ENCODE measurements at places on chromosomes 2 and 18.

DNA sequence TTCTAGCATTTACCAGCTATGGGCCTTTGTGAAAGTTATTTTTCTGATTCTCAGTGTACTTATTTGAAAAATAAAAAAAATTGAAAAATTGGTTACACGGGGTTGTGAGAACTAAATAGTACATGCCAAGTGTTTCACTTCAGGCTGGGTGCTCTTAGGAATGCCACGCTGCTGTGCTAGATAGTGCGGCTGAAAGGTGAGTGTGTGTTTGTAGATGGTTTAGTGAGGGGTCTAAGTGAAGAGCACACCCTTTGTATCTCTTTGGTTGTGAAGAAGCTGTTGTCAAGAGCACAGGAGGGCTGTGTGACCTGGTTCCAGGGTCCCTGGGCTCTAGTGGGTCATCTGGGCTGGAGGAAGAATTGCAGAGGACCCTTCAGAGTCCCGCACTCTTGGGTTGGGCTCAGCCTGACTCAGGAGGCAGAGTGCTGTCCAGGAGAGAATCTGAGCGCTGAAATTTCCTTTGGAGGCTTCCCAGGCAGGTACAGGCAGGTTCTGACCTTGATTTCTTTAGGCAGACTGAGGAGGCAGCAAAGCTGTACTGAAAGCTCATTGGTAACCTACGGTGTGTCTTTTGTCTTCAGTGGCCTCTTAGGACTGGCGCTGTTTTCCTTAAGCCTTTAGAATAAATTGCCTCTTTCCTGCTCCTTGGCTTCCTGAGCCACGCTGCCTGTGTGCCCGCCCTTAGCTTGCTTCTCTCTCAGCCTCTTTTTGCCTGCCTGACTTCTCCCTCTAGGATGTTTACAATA lies 44.4 kb downstream of the MAP4K4 start:
- DNase-seq: no peak

DNA sequence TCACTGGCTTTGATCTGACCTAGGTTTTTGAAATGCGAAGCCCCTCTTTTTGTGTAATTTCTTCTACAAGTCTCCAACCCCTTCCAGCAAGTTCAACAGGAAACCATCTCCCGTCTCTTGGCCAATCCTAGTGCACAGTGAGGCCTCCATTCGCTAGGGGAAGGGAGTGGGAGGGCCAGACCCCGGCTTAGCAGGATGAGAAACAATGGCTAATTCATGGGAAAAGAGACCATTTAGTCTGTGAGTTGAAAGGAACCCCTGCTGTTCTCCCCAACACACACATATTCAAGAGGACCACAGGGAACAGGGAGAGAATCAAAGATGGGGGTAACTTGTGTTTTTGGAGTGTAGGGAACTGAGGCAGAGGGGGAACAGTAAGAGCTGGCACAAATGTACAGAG lies 83.0 kb downstream of the RTN4 start:
- DNase-seq: no peak

- no peak for DNase-seq
Observed at GRCh38 chr2:169049142-169049541, 18.0 kb upstream of the ABCB11 start.

DNA sequence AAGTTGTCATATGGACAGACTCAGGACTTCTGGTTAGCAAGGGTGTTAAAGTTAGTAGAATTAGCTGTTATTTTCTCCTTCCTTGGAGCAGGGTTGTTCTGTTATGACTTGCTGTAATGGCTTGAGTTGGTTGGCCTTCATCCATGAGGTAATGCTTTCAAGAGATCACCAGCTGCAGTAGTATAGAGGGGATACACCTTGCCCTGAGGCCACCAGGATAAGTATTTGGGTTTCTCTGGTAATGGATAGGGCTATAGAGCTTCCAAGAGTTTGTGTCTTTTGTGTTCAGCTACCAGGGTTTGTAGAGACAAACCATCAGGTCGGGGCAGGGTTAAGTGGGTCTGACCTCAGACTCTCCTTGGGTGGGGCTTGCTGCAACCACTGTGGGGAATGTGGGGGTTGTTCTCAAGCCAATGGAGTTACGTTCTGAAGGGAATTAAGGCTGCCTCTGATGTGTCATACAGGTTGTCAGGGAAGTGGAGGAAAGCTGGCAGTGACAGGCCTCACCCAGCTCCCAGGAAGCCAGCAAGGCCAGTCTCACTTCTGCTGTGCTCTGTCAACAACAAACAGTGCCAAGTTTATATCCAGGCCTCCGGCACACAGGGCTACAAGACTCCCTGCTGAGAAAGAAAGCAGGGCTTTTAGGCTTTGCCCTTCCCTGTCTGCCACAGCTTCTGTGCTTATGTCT lies 356.6 kb downstream of the SPAG16 start:
- DNase-seq: no peak

DNA sequence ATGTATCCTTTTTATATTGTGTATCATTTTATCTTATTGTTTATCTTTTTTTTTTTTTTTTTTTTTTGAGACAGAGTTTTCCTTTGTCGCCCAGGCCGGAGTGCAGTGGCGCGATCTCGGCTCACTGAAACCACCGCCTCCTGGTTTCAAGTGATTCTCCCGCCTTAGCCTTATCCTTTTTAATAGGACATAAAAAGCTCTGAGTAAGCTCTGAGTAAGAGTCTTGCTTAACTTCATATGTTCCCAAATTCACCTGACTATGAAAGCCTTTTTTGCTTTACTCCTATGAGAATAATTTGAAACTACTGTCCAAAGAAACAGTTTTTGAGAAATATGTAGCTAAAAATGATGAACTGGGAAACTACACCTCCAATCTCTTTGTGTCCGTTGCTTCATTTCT lies 525.5 kb downstream of the IRS1 start:
- DNase-seq: no peak

DNA sequence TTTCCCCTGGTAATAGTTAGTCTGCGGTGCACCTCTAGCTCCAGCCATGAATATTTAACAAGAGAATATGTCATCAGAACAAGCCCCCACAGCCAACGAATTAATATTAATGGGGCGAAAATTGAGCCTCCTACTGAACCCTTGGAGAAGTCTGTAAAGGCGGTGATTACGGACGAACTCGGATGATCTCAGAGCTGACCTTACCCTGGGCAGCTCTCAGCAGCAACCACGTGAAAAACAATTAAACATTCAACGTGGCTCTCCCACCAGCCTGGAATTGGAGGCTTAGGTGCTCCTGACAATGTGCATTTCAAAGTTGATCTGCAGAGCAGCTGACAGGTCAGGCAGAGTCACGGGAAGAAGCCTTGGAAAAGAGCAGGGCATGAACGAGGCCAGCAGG lies 407.6 kb upstream of the MYT1L start:
- no peak for DNase-seq

- no peak for DNase-seq
Observed at GRCh38 chr18:76382275-76382674, 112.8 kb downstream of the ZNF516 start.

GRCh38 chr2:217413193-217413592 lies 553.3 kb upstream of the TNP1 start:
- DNase-seq: no peak

- DNase-seq: no peak
Observed at GRCh38 chr2:72583376-72583775, 242.5 kb downstream of the EXOC6B start.

DNA sequence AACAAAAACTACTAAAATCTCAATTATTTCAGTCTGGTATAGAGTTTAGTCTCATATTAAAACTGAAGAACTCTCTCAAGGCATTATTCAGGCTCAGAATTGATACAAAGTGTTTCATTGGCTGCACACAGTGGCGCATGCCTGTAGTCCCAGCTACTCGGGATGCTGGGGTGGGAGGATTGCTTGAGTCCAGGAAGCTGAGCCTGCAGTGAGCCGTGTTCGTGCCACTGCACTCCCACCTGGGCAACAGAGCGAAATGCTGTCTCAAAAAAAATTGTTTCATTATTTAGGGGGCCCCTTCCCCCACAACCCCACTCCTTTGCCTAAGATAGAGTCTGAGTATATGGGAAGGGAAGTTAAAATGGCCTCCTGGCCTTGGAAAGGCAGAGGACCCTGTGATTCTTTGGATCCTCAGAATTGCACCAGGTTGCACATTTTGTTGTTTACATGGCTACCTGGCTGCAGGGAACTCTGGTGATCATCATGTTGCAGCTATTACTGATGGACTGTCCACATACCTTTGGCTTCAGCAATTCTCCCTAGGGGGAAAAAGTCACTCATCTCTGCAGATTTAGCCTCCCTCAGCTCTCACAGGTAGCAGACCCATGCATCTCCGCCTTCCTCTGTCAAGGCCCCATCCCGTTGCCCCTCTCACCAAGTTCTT lies 19.2 kb upstream of the CYRIA start:
- DNase-seq: no peak

- no peak for DNase-seq
Observed at GRCh38 chr2:39893616-39894015, 114.6 kb upstream of the THUMPD2 start.

- DNase-seq: no peak
Observed at GRCh38 chr2:200863782-200864175, 679 bp downstream of the CLK1 start.

DNA sequence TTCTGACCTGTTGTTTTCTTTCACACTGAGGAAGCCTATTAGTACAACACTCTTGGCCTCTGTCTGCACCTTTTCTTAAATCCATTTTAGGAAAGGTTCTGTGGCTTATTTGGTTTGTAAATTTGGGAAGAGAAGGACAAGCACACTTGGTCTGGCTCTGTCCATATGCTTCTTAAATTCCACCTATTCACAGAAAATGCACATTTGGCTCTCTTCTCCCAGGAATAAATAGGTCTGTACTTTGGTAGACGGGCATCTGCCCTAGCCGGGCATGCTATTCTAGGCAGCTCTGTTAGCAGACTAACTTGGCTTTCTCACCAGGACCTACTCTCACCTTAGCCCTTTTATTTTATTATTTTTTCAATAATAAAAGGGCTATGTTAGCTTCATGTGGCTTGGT lies 1211.8 kb upstream of the SLC39A10 start:
- DNase-seq: no peak

GRCh38 chr18:76461692-76462325 lies 33.2 kb downstream of the ZNF516 start:
- DNase-seq: no peak

- DNase-seq: no peak
Observed at GRCh38 chr2:27958711-27959378, 68.3 kb downstream of the BABAM2 start.

DNA sequence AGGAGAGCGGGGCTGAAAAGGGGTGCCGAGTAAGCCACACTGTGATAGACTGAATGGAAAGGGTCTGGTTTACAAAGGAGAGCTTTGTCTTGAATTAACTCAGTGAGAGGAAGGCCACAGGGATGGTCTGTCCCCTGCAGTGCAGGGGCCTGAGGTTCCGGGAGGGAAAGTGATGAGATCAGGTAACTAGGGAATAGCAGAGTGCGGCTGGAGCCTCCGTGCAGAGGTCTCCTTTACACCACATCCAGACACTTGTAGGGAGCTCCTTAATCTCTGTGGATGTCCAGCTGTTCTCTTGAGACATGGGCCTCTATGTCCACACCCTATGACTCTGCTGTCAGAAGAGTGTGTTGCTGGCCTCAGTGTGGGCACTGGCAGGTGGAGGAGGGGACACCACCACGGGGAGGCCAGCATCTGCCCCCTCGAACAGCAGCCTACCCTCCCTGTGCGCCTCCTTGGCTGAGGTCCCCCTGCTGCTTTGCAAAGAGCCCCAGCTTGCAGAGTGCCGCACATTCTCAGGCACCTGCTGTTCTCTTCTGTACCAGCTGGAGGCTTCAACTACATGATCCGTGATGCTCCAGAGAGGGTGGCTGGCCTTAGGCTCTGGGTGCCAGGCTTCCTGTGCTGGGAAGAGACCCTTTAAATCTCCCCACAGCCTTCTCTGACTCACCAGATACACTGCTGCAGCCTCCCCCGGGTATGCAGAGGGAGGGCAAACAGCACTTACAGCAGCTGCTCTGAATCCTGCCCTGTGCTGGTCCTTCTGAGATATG lies 25.9 kb downstream of the ENOSF1 start:
- no peak for DNase-seq

DNA sequence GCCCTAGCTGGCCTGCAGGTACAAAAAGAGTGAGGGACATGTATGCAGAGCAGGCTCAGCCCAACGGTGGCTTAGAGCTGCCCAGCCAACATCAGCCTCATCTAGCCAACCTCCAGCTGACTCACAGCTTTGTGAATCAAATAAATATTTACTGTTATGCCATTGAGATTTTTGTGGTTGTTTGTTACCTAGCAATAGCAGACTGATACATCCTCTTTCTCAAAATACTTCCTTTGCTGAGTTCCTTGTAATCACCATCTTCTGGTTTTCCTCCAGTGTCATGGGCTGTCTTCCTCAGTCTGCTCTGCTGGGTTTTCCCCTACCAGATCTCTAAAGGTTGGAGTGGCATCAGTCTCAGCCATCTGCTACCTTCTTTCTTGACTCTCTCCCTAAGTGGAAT lies 126.6 kb upstream of the SLC1A4 start:
- no peak for DNase-seq

DNA sequence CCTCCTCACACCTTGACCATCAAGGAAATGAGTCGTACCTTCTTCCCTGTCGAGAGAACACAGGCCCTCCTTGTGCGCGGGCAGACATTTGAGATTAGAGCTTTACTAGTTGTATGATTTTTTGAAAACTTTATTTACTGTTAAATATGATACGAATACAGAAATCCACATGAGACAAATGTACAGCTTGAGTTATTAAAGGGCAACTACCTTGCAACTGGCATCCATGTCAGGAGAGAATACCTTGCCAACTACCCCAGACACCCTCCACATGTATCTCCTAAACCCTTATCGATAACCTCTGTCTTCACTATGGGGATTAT lies 28.3 kb downstream of the KLHL23 start:
- DNase-seq: no peak

DNA sequence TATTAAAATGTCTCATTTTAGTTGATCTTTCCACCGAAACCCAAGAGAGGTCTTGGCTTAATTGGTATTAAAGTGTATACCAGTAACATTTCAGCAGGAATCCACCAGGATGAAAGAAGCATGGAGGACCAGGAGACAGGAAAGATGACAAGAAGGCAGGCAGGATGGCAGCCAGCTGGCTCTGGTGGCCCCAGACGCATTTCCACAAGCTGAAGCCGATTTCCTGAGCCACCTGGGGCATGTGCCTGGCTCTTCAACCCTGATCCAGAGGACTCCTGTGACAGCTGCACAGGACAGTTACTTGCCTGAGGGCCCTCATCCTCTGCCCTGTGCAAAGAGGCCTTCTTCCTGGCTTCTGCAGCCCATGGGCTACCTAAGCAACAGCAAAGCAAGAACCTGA lies 56.9 kb upstream of the NFU1 start:
- no peak for DNase-seq

GRCh38 chr2:195535911-195536522 lies 121.0 kb upstream of the SLC39A10 start:
- DNase-seq: no peak

- DNase-seq: no peak
Observed at GRCh38 chr2:34815052-34815741, 1216.1 kb upstream of the FAM98A start.

Measured in caudate nucleus (tissue), 63 donors.